CD8-positive, alpha-beta memory T cell (primary cell): ENCODE measurements at places on chromosomes 1 and 21. TPM values are rescaled to one million over a fixed set of nuclear protein-coding genes. Genes with fewer than 3 reads are reported as not detected.

- H3K27ac ChIP-seq = no peak overlapping the region
- no peaks in the 10 kb centered on the region for H3K36me3 ChIP-seq
- DNase-seq = no peak
These were observed 183.0 kb downstream of the HIVEP3 start for GRCh38 chr1:41735631-41736260.

GRCh38 chr21:38622827-38623209 is 124.5 kb upstream of the ERG start:
- DNase-seq = no peak
- H3K27ac ChIP-seq = no peak overlapping the region
- H3K36me3 ChIP-seq = no peaks in the 10 kb centered on the region

Gene KANK4
- not detected for total RNA-seq

- no peak overlapping the region for H3K4me3 ChIP-seq
- no peaks in the 10 kb centered on the region for H3K4me1 ChIP-seq
- DNase-seq = no peak
- no peak overlapping the region for H3K27ac ChIP-seq
- no peaks in the 10 kb centered on the region for H3K36me3 ChIP-seq
These were observed 7.0 kb downstream of the RD3 start for GRCh38 chr1:211484755-211485479.

DNA sequence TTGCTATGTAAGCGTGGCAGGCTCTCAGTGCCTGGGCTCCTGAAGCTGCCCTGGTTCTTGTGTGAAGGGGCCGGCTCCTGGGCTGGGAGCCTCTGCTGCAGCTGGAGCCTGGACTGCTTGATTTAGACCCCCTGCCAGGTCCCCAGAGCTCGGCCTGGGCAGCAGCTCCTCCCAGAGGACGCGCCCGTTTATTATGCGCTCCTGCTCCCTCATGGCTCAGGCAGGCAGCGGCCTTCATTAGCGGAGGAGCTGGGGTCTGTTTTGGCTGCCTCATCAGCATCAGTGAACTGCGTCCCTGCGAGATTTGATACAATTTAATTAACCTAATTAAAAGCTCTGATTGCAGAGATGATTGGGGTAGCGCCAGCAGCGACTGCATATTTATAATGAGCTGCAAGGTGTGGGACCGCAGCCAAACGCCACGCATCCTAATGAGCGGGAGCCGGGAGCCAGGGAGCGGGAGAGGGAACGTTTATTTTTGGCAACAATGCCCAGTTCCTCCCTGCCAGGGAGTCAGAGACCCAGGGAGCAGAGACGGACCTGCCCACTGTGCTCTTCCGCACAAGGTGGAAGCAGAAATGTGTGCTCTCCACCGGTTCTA is 16.6 kb downstream of the UTP11 start:
- H3K27ac ChIP-seq = no peak overlapping the region
- DNase-seq = no peak
- H3K4me1 ChIP-seq = peaks cover 29% of the 10 kb centered on the region
- peaks cover 13% of the 10 kb centered on the region for H3K36me3 ChIP-seq
- no peak overlapping the region for H3K4me3 ChIP-seq

GRCh38 chr21:43909741-43910400 is 44.8 kb downstream of the AGPAT3 start:
- H3K27ac ChIP-seq = no peak overlapping the region
- no peak overlapping the region for H3K4me3 ChIP-seq
- no peaks in the 10 kb centered on the region for H3K4me1 ChIP-seq
- no peaks in the 10 kb centered on the region for H3K27me3 ChIP-seq
- no peaks in the 10 kb centered on the region for H3K36me3 ChIP-seq

- peaks cover 56% of the 10 kb centered on the region for H3K4me1 ChIP-seq
- no peak for DNase-seq
- no peaks in the 10 kb centered on the region for H3K36me3 ChIP-seq
These were observed 19.4 kb downstream of the KIAA0319L start for GRCh38 chr1:35537806-35538205.

Gene CELSR2
- 2.8 TPM for total RNA-seq

Gene LMOD1
- not detected for total RNA-seq

Gene MORC3
- 19.6 TPM for total RNA-seq

DNA sequence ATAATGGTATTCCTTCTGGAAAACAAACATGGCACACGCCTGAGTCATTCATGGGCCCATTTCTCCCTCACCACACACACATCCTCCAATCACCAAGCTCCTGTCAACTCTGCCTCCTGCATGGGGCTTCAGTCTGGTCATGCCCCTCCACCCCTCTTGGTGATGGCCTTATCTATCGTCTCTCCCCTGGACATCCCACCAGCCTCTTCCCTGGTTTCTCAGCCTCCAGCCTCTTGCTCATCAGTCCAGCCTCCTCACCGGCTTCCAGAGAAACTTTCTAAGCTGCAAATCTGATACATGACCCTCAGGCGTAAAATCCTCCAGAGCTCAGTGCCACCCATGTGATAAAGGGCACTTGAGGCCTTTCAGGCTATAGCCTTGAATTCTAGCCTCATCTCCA is 243.9 kb downstream of the FOXD2 start:
- DNase-seq = no peak
- H3K36me3 ChIP-seq = no peaks in the 10 kb centered on the region
- no peak overlapping the region for H3K4me3 ChIP-seq
- H3K27ac ChIP-seq = no peak overlapping the region

Gene NEGR1
- total RNA-seq = not detected

Gene RIPPLY3
- not detected for total RNA-seq

GRCh38 chr1:3640121-3640837 is 9.6 kb downstream of the WRAP73 start:
- no peak for DNase-seq
- H3K4me3 ChIP-seq = no peak overlapping the region
- no peak overlapping the region for H3K27ac ChIP-seq
- H3K4me1 ChIP-seq = no peaks in the 10 kb centered on the region
- peaks cover 22% of the 10 kb centered on the region for H3K36me3 ChIP-seq

DNA sequence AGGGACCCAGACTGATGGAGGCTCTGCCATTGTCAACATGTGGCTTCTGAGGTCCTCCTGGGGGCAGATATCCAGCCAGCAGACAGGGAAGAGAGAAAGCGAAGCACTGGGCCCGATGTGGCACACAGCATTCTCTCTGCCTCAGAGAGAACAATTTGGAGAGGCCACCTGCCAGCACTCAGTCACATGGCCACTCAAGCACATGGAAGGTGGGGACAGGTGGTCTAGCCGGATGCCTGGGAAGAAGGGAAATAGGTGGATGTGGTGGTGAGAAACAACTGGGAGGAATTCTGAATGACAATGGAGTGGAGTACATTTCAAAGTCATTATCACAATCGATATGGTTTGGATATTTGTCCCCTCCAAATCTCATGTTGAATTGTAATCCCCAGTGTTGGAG is 109.0 kb downstream of the UBE2U start:
- no peak for DNase-seq
- H3K27ac ChIP-seq = no peak overlapping the region
- no peaks in the 10 kb centered on the region for H3K27me3 ChIP-seq

Gene SLC30A7
- 47.0 TPM for total RNA-seq

- no peaks in the 10 kb centered on the region for H3K4me1 ChIP-seq
- no peak overlapping the region for H3K27ac ChIP-seq
- no peaks in the 10 kb centered on the region for H3K36me3 ChIP-seq
- DNase-seq = no peak
These were observed 37.7 kb upstream of the TMEM125 start for GRCh38 chr1:43232074-43232473.

Gene RNF207
- 12.8 TPM for total RNA-seq

Gene PAPPA2
- 0.29 TPM for total RNA-seq

DNA sequence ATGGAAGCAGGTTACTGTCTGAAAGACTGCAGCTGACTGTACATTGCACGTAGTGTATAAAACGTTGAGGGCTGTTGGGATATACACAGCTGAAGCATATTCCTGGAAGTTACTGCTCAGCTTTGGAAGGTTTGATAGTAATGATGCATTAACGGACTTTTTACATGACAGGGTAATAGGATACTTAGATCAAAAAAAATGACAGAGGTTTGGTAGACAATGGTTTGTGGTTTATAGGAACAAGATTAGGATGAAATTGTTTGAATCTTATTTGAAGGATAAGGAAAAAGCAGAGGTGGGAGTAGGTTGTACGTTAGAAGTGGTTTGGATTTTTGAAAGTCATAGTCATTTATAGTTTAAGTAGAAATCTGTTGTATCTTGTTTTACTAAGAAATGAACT is 33.0 kb downstream of the ADGRL2 start:
- no peak overlapping the region for H3K27ac ChIP-seq
- H3K4me1 ChIP-seq = no peaks in the 10 kb centered on the region
- no peak for DNase-seq
- no peaks in the 10 kb centered on the region for H3K36me3 ChIP-seq

DNA sequence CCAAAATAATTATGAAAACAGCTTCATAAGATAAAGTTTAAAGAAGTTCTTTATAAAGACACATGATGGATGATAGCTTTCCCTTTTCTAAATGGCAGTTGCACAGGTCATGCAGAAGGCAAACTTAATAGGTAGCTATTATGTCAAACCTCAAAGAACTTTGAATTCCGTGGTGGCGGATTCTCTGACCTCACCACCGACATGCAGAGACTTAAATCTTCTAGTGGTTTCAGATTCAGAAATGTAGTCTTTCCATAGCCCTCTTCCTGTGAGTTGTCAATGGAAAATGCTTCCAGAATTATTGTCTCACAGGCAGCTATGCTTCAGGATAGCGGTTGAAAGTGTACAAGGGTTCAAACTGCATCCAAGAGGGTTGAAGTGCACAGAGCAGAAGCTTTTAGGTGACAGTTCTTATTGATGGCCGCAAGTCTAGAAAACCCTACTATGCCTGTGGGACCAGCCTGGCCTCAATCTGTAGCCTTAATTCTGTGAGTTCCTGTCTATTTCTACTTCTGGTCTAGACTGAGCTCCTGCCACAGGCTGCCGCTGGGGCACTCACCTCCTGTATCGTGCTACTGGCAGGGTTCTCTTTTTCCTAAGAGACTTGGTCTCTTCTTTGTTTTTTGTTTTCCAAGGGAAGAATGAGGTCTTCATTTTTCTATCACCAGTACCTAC is 117.0 kb upstream of the ERRFI1 start:
- peaks cover 8% of the 10 kb centered on the region for H3K4me1 ChIP-seq
- H3K4me3 ChIP-seq = no peak overlapping the region
- H3K27ac ChIP-seq = no peak overlapping the region
- no peaks in the 10 kb centered on the region for H3K36me3 ChIP-seq

GRCh38 chr1:67676287-67676686 is 8.7 kb upstream of the GADD45A start:
- H3K36me3 ChIP-seq = no peaks in the 10 kb centered on the region
- H3K4me1 ChIP-seq = peaks cover 23% of the 10 kb centered on the region
- no peak for DNase-seq
- no peak overlapping the region for H3K27ac ChIP-seq
- H3K27me3 ChIP-seq = no peaks in the 10 kb centered on the region
- no peak overlapping the region for H3K4me3 ChIP-seq

DNA sequence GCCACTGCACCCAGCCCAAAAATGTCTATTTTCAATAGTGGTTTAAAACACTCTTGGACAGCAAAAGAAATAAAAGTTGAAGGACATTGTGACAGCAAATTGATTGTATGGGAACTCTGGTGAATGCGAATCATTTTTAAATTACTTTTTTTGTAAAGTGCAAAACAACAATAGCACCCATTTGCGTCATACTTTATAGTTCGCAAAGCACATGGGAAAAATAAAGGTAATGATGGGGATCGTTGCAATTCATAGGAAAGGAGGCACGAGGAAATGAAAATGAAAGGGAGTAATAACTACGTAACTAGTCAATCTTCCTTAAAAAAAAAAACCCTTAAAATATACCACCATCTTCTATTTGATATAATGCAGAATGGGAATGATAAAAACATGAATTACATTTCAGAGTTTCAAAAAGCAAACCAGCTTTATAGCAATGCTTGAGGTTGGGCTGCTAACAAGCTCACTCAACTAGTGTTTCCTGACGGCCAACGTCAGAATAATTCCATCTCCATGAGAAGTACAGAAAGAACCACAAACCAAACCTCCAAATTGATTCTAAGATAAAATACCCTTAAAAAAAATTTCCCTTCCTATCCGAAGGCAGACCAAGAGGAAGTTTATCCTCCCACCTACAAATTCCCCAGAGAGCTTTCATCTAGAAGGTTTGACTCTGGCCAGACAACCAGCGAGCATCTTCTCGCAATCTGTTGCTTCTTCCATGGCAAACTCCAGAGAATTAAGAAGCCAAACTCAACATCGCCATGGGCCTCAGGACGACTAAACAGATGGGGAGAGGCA is at the start of gene EDARADD:
TSS of gene EDARADD (plus strand) at position 606 of the 801 bp plus-strand sequence. CDS start at position 765, 159 bp downstream.
- H3K4me3 ChIP-seq = peak within 1 kb of the TSS; percentile 79
- no peaks in the 10 kb centered on the region for H3K27me3 ChIP-seq
- no peak for DNase-seq
- peaks cover 17% of the 10 kb centered on the region for H3K4me1 ChIP-seq
- no peaks in the 10 kb centered on the region for H3K36me3 ChIP-seq
- peak within 1 kb of the TSS; percentile 82 for H3K27ac ChIP-seq

Gene DNASE2B
- not detected for total RNA-seq

DNA sequence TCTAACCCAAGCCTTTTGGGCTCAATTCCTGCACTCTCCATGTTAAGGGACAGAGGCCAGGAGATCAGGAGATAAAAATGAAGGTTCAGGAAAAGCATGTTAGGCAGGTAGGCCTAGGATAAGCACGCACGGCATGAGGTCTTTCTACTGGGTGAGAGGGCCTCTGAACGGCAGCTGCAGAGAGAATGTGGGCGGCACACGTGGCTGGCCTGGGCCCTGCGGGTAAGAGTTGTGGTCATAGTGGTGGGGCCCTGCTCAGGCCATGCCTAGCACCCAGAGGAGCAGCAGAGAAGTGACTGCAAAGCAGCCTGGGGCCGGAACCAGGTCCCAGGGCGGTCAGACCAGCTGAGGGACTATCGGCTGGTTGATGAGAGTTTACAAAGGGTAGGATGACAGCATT is 7.5 kb upstream of the FOXO6 start:
- H3K36me3 ChIP-seq = no peaks in the 10 kb centered on the region
- no peak overlapping the region for H3K27ac ChIP-seq
- no peaks in the 10 kb centered on the region for H3K4me1 ChIP-seq
- H3K27me3 ChIP-seq = no peaks in the 10 kb centered on the region

Gene C4BPA
- total RNA-seq = not detected

DNA sequence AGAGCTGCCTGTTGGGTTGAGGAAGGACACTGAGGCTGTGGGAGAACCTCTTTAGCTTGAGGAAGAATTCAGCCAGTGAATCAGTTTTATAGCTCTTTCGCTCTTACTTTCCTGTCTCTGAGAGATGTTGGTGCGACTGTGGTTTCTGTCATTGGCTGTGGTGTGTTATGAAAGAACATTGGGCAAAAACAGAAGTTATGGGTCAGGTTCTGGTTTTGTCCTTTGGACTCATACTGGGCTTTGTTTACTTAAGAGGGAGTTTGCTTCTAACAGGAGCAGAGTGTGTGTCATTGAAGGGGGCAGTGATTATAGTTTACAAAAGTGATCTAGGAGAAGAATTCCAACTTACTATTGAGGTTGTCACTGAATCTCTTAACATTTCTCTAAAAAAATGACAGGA is 97.0 kb downstream of the TLR5 start:
- DNase-seq = no peak
- H3K27me3 ChIP-seq = no peaks in the 10 kb centered on the region
- H3K27ac ChIP-seq = no peak overlapping the region
- H3K36me3 ChIP-seq = no peaks in the 10 kb centered on the region

Gene ARTN
- 0.22 TPM for total RNA-seq

Gene PLEKHA6
- total RNA-seq = 0.13 TPM

- no peaks in the 10 kb centered on the region for H3K36me3 ChIP-seq
- DNase-seq = no peak
- H3K4me1 ChIP-seq = peaks cover 7% of the 10 kb centered on the region
These were observed 124.4 kb upstream of the CACYBP start for GRCh38 chr1:174875306-174875705.
